ENCODE measurements at places on chromosomes 5 and 9.

DNA sequence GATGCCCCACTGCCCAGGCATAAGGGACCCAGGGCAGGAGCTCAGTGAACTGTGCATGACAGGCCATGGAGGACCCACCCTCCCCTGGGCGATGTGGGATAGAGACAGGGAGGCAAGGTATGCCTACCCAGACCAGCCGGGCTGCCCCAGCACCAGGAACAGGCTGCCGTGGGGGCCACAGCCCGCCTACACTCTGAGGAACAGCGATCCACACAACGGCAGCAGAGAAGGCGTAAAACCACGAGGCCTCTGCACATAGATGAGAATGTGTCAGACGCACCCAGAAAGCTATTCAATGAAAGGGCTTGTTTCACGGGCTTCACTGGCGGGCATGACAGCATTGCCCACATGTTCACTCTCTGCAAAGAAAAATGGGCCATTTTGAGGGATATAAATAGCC is 49.5 kb downstream of the SEMA4D start:
- DNase-seq: no peak

DNA sequence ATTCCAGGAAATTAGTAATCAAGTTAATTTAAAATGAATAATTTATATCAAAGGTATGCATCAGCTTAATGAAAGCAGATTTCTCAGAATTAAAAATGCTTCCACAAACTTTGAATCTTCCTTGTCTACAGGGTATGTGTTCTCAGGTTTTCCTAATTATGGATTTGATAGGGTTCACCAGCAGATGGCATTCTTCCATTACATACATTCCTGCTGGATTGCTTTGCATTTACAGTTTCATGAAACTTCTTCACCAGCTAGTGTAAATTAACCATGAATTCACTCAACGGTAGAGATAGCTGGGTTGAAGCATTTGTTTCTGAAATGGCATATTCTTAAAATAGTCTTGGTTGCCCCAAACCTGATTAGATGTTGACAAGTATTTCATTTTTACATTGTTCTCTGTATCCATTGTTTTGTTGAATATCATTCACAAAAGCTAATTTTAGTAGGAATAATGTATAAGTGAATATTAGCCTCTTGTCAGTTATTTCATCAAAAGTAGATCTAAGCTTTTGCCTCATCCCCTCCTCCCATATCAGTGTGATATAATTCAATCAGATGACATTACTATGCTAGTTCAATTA is 68.7 kb upstream of the WDR41 start:
- DNase-seq: peak; percentile 66

DNA sequence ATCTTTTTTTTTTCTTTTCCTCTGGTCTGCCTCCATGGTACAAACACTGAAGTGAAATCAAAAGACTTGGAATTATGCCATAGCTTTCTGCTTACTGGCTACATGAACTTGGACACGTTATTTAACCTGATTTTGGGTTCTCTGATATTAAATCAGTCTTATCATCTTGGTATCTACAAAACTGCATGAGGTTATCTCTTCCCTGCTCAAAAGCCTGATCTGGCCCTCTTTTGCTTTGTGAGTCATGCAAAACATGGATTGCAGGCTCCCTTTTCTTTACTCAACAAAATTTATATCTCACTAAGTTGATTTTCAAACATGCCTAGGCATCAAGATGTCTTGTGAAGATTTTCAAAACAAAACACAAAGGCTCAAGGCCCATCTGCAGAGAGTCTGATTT is 45.9 kb upstream of the FST start:
- DNase-seq: no peak

- peak; percentile 45 for DNase-seq
Measured at GRCh38 chr9:18479405-18479804, 5.5 kb downstream of the ADAMTSL1 start.

DNA sequence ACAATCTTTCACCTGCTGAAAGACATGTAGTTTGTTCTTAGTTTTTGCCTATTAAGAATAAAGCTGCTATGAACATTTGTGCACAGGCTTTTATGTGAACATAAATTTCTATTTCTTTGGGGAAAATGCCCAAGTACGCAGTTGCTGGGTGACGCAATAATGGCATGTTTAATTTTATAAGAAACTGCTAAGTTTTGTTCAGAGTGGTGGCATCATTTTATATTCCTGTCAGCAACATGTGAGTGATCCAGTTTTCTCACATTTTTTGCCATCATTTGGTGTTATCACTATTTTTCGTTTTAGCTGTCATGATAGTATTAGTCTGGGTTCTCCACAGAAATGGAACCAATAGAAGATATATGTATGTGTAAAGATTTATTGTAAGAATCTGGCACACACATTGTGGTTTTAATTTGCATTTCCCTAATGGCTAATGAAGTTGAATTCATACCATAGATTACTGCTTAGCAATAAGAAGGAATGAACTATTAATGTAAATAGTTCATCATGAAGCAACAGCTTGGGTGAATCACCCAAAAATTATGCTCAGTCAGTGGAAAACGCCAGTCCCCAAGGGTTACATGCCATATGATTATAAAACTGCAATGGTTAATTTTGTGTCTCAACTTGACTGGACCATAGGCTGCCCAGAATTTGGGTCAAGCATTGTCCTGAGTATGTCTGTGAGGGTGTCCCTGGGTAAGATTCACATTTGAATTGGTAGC is 358.6 kb downstream of the MSX2 start:
- DNase-seq: no peak

- DNase-seq: no peak
Measured at GRCh38 chr9:31336386-31336785, 1048.1 kb upstream of the ACO1 start.

DNA sequence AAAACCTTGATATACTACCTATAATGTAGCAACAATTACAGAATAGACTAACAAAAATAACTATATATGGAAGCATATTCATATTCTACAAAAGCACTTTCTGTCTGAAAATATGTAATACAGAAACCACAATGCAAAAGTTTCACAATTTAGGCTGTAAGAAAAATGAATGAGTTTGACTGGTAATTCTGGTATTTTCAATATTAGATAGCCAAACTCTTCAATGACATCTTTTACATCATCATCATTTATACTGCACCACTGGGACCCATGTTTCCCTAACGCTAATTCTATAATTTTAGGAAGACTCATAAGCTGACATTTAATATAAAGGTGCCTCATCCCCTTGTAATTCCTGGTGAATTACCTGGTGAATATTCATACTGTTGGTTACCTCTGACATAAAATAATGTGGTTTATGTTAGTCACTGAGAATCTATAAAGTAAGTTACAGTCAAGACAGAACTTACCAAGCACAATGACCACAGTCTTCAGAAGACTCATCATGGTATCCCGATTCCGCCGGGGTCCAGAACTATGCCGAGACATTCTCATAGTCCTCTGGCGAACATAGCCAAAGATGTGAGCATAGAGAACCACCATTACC is 97.2 kb downstream of the LPAR1 start:
- no peak for DNase-seq

DNA sequence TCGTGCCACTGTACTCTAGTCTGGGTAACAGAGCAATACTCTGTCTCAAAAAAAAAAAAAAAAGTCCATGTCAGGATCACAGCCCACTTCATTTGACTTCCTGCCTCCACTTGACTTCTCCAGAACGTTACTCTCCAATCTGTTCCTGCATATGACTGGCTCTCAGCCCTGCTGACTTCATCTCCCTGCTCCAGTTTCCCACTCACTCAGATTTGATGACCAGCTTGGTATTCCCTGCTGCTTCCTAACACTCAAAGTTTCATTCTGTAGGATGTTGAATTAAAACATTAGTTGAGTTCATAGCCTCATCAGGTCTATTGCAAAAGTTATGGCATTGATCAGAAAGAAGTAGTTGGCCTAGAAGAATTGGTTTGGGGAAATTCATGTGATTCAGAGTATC is 52.3 kb downstream of the UGCG start:
- DNase-seq: no peak

GRCh38 chr9:37508834-37509206 is 23.1 kb downstream of the POLR1E start:
- no peak for DNase-seq

- DNase-seq: peak; percentile 15
Measured at GRCh38 chr5:88882276-88883038, 527 bp downstream of the MEF2C start.

DNA sequence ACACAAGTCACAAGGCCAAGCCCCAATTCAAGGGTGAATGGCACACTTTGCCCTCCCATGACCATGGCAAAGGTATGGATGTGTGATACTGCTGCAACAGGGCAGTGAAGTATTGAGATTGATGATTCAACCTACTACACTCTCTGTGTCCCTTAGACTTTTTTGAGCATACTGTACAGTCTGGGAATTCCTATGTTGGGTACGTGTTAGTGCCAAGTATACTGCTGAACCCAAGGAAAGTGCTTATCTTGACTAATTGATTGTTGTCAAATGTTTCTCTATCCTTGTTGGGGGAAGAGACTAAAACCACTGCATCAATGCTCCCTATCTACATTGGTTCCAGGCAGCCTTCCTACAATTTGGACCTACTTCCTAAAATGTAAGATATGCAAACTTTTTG is 93.7 kb downstream of the NDFIP1 start:
- DNase-seq: peak; percentile 70
